ENCODE measurements at places on chromosomes 6 and 20. TPM values are rescaled to one million over a fixed set of nuclear protein-coding genes. Genes with fewer than 3 reads are reported as not detected.

The POU3F2 gene
- not detected for total RNA-seq

The FAXC gene
- total RNA-seq = 0.07 TPM

- DNase-seq = no peak
Measured at GRCh38 chr20:55881204-55881603, 124.1 kb downstream of the CBLN4 start.

GRCh38 chr20:25485872-25486271, 78.4 kb downstream of the GINS1 start:
- no peak for DNase-seq

GRCh38 chr6:1558388-1558787, 51.3 kb upstream of the FOXC1 start:
- no peak for DNase-seq

GRCh38 chr6:34025861-34026260, 120.0 kb downstream of the GRM4 start:
- DNase-seq = no peak

DNA sequence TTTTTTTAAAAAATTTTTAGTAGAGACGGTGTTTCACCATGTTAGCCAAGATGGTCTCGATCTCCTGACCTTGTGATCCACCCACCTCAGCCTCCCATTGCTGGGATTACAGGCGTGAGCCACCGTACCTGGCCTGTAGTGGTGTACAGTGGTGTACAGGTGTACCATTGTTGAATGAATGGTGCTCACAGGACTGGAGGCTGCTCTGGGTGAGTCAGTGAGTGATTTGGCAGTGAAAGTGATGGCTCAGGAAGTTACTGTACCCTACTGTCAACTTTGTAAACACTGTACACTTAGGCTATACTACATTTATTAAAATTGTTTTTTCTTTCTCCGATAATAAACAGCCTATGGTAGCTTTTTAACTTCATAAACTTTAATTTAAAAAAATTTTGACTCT, 122.8 kb upstream of the EEF1E1 start:
- DNase-seq = no peak

DNA sequence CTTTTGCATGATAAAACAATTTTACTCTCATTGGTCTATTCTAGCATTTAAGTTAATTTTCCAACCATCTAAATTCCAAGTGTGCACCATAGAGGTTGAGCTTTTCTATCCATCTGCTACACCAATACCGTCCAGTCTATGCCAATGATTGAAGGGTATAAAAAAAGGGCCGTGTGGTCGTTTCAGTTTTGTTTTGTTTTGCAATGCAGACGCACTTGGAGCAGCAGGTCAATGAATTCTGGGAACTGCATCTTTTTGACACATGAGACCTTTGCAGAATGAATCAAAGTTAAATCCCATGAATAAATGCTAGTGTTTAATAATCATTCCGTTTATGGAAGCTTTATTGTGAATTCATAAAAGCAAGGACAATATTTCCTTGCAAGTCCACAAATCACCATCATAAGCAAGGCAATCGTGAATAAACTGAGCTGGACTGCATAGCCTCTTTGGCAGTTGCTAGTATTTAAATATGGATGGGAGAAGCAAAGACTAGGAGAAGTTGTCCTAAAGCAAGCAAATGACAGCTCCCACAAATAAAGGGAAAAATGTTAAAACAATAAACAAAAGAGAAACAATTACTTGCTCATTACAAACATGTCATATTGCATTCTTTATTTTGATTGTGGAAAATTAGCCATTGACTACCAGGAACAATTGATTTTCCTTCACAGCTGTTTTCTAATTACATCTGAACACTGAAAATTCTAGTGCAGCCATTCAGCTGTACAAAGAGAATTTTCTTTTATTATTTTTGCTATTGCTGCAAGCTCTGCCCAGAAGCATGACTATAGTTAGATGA, 649.7 kb upstream of the GJE1 start:
- no peak for DNase-seq

DNA sequence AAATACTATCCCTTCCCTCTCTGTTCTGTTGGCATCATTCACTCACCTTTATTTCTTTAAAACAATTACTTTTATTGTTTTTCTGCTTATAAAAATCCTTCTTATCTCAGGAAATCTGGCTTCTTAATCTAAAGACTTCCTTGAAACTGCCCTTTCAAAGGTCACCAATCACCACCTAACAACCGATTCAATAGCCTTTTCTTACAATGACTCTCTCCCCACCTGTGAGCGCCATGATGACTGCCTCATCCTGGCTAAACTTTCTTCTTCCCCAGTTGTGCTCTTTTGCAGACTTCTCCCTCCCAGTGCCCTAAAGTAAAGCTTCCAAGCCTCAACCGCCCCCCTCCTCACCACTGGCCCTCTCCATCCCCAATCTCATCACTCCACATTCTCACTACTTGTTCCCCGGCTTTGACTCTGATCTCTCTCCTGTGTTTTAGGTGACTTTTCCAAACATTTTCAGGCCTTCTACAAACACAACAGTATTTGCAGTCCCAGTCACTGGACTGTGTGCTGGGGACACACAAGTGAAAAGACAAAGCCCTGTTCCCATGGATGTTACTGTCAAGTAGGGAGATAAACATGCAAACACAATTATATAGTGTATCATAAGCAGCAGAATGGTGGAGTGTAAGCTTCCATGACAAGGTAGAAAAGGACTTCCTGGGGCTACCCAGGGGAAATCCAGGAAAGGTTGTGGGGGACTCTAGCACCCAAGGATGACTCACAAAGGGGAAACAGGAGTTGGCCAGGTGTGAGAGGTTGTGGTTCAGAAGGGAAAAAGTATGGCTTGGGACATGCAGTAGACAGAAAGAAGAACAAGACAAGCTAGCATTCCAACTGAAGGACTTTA, 12.8 kb downstream of the NHSL1 start:
- DNase-seq = no peak

- no peak for DNase-seq
Measured at GRCh38 chr6:95083506-95083905, 493.8 kb upstream of the MANEA start.

DNA sequence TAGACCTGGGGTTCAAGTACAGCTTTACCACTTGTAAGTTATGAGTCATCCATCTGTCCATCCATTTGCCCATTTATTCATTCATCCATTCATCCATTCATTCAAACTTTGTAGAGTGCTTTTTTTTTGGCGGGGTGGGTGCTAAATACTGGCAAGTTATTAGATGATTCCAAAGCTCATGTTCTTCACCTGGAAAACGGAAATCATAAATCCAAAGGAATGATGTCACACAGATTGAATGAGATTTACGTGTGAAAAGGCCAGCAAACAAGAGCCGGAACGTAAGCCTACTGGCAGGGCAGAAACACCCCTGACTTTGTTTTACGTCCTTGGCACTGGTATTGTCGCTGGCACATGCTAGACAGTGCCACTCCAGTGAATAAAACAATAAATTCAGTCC, 480.9 kb upstream of the CHD6 start:
- no peak for DNase-seq

GRCh38 chr6:144435602-144436426, 150.7 kb downstream of the UTRN start:
- DNase-seq = no peak

DNA sequence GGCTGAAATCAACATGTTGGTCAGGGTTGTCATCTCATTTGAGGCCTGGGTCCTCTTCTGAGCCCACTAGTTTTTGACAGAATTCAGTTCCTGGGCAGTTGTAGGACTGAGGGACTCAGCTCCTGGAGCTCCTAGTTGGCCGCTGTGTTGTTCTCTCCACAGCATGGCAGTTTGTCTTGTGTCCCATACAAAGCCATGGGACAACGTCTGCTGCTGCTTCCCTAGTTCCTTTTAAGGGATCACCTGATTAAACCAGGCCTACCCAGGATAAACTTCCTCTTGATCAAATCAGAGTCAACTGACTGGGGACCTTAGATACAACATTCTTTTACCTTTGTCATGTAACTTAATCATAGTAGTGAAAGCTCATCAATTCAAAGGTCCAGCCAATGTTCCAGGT, 141.0 kb downstream of the BCAS1 start:
- no peak for DNase-seq

- DNase-seq = no peak
Measured at GRCh38 chr6:53837865-53838769, 43.3 kb downstream of the LRRC1 start.

DNA sequence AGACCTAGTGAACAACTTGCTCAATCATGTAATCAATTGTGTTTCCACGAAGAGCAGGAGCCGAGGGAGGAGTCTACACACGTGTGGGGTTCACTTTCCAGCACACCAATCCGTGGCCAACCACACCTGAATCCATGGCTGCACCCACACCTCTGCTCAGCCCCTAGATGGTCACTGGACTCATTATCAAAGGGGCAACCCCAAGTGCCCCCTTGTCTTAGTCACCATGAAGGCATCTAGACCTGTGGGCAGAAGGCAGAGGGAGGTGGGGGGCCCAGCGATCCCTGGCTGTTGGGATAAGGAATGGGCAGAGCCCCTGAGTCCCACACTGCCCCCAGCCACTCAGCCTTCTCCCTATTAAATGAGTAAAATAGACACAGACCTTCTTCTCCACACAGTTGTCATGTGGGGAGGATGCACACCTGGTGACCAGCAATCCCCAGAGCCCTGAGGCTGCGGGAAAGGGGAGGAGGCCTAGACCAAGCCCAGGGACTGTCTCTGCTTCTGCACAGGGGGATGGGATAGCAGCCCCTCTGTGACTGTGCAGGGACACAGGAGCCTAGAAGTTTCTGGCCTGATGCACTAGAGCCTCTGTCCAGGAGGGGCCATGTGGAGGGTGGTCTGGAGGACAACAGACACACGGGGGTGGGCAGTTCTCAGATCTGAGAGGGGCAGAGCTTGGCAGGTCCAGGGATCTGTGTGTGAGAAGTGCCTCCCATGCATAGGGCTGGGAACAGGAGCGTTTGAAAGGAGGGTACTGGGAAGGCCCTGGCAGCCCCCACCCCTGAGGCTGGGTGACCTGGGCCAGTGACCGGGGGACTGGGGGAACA, 1.9 kb upstream of the RAET1L start:
- DNase-seq = no peak

All from pulmonary artery endothelial cell (primary cell).